Right atrium auricular region (tissue), 2 donors: ENCODE measurements at places on chromosomes 16 and 17. TPM values are rescaled to one million over a fixed set of nuclear protein-coding genes. Genes with fewer than 3 reads are reported as not detected.
A peak's percentile ranks its signal among the peaks of the same experiment; 100 is the strongest.

NIP7 gene
- 5.9 TPM for total RNA-seq

NUBP1 gene
- total RNA-seq, result 45.9 TPM

KRT27 gene
- not detected for total RNA-seq

ATP5PD gene
- total RNA-seq, result 675 TPM

ZFPM1 gene
- 2.4 TPM for total RNA-seq

TRPV3 gene
- total RNA-seq, result 0.51 TPM

FBXL16 gene
- 1.7 TPM for total RNA-seq

CLCN7 gene
- total RNA-seq, result 19.4 TPM

- H3K27me3 ChIP-seq, result no peaks in the 10 kb centered on the region
- peak overlapping the region; percentile 30 for H3K4me3 ChIP-seq
- H3K27ac ChIP-seq, result peak overlapping the region; percentile 76
- peaks cover 4% of the 10 kb centered on the region for H3K36me3 ChIP-seq
- DNase-seq, result peak; percentile 74
Observed at GRCh38 chr16:56356276-56357240, 68.8 kb downstream of the AMFR start.

DNA sequence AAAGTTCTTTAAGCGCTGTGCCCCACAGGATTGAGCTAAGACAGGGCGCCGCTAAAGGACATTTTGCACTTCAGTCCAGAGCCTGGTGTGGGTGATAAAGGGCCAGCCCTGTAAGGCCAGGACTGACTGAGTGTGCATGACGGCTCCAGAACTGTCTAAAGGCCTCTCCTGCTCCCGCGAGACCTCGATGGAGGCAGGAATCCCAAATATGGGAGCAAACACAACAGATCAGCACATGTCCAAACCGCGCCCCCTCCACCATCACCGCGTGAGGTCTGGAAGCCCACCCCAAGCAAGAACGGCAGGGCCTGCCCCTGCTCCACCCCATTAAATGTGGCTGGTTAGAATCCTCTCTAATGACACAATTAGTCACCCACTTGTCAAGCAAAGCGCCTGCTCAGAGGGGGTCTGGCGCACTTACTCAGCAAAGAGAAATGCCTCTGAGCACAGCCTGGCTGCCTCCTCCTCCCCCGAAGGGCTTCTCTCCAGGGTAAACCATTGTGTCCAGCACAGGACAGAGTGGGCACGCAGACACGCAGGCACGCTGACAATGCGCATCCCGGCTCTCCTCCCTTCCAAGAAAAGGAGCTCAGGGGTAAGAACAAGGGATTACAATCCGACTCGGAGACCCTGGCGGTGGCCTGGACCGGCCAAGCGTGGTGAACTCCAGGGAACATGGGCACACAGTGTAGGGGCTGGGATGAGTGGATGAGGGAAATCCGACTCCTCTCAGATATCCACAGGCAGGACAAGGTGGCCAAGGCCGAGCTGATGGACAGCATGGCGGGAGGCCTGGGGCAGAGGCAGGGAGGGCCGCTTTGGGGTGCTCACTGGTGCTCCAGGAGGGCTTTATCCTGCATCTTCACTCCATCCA is 1.5 kb downstream of the MXRA7 start:
- H3K4me1 ChIP-seq, result peaks cover 70% of the 10 kb centered on the region
- H3K4me3 ChIP-seq, result peak overlapping the region; percentile 62
- peaks cover 16% of the 10 kb centered on the region for H3K36me3 ChIP-seq
- peak overlapping the region; percentile 98 for H3K27ac ChIP-seq
- H3K27me3 ChIP-seq, result no peaks in the 10 kb centered on the region

DNA sequence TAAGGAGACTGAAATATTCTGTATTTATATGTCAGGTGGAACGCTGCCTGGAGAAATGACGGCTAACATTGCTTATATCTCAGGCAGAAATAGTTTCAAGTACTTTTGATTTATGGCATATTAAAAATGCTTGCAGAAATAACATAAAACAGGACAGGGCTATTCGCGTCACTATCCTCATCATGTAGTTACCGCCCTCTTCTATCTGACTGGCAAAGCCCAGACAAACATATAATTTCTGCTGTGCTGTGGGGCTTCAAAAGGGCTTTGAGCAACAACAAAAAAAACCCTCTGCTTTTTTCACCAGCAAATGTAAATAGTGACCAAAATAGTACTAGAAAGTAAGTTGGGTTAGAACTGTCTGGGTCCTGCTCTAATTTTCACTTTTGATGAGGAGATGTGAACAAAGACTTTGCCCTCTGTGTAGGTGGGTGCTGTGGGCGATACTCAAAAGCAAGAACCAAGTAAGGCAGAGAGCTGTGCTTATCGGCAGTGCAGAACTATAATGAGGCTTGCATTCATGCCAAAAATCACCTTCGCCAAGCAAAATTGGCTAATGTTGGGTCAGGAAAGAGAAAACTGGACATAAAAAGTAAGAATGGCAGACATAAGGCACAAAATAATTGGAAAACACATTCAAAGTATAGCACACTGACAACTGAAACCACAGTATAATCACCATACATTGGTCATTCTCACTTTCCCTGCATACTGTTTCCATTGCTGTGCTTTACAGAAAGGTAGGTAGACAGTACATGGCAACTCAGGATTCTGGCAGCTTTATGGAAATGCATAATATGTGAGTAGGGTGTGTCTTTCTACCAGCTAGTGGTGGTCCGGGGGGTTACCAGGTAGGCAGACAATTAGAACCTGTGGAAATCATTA is 151.2 kb upstream of the AXIN2 start:
- no peak for DNase-seq
- no peak overlapping the region for H3K27ac ChIP-seq
- H3K4me3 ChIP-seq, result no peak overlapping the region
- no peaks in the 10 kb centered on the region for H3K36me3 ChIP-seq
- H3K4me1 ChIP-seq, result no peaks in the 10 kb centered on the region

DNA sequence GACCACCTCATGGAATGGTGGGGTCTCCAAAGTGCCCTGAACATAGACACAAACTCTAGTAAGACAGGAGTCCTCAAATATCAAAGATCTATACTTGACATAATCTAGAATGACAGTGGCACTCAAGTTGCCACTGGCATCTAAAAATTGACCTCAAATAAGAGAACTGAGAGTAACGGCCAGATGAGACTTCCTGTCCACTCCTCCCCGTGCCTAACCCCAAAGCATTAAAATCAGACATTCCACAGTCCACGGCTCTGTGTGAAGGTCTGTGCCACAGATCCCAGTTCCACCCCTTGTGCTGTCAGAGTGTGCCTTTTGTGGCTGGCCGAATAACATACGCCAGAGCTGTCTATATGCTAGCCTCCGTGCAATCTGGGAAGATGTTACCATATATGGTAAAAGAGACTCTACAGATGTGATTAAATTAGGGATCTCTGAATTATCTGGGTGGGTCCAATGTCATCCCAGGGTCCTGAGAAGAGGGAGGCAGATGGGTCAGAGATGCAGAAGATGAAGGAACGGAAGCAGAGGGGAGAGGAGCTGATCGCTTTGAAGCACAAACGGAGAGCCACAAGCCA is 21.0 kb upstream of the EVPL start:
- no peak for DNase-seq
- no peaks in the 10 kb centered on the region for H3K4me1 ChIP-seq
- H3K27ac ChIP-seq, result no peak overlapping the region
- peaks cover 80% of the 10 kb centered on the region for H3K36me3 ChIP-seq
- H3K27me3 ChIP-seq, result no peaks in the 10 kb centered on the region

GRCh38 chr17:49687878-49688491 is 10.1 kb upstream of the SPOP start:
- H3K4me3 ChIP-seq, result no peak overlapping the region
- H3K36me3 ChIP-seq, result no peaks in the 10 kb centered on the region
- DNase-seq, result no peak
- no peaks in the 10 kb centered on the region for H3K27me3 ChIP-seq

DNA sequence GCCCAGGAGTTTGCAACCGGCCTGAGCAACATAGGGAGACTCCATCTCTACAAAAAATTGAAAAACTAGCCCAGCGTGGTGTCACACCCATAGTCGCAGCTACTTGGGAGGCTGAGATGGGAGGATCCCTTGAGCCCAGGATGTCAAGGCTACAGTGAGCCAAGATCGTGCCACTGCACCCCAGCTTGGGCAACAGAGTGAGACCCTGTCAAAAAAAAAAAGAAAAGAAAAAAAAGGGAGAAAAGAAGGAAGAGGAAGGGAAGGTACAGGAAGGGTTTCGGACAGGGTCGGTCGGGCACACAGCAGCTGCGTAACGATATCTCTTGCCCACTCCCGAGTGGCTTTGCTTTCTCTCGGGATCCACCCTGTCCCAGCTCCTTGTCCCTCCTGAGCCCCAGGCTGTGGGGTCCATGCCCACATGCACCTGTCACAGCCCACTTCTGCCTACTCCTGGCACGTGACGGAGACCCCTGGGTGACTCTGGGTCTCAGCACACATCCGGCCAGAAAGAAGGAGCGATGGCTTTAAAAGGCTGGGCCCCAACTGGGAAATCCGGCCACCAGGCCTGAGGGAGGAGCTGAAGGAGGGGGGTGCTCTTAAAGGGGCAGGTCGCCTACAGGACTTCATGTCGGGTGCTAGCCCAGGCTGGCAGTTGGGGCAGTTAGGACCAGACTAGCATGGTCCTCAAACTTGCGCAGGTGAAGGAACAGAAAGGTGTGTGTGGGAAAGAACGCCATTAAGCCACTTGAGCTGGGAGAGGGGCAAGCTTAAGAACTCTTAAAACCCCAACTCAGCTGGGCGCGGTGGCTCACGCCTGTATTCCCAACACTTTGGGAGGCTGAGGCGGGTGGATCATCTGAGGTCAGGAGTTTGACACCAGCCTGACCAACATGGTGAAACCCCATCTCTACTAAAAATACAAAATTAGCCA is at the start of gene GHDC:
GHDC (minus strand) TSS at position 526 of the 931 bp plus-strand sequence. CDS start 913 bp downstream, outside the sequence.
- no peaks in the 10 kb centered on the region for H3K36me3 ChIP-seq
- H3K27ac ChIP-seq, result peak within 1 kb of the TSS; percentile 84
- H3K27me3 ChIP-seq, result no peaks in the 10 kb centered on the region

GRCh38 chr17:82018152-82018988 is 4.3 kb downstream of the CENPX start:
- no peaks in the 10 kb centered on the region for H3K4me1 ChIP-seq
- no peaks in the 10 kb centered on the region for H3K27me3 ChIP-seq
- H3K4me3 ChIP-seq, result no peak overlapping the region
- no peak overlapping the region for H3K27ac ChIP-seq
- H3K36me3 ChIP-seq, result peaks cover 11% of the 10 kb centered on the region

DNA sequence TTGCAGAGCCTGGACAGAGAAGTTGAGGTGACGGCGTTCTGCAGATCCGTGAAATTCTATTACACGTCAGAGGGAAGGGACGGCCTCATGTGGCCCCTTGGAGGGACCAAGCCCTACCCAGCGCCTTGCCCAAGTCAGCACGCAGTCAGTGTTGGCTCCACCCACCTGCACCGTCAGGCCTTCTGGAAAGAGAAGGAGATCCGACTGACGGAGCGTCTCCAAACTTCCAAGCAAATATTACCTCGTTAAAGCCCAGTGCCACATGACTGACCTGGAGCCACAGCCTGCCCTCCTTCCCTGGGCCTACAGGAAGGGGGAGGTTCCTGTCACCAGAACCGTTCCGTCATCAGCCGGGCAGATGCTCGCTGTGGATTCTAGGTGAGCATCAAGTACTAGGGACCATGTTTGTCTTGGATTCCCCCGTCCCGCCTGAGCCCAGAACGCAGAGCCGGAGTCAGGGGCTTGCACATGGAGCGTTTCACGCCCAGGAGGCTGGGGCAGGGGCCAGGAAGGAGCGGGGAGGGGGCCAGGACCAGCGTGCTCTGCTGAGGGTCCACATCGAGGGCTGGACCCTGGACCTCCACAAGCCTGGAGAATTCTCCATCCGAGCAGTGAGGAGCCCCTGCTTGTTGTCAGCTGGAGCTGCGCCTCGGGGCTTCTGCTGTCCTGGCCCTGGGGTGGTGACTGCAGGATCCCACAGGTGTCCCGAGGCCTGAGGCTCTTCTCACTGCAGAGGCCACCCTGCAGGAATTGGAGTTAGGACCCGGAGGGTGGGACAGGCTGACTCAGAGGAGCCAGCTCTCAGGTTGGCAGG is 22.6 kb upstream of the METRNL start:
- DNase-seq, result peak; percentile 58
- H3K27ac ChIP-seq, result peak overlapping the region; percentile 16
- no peaks in the 10 kb centered on the region for H3K36me3 ChIP-seq
- H3K4me1 ChIP-seq, result peaks cover 31% of the 10 kb centered on the region

DNA sequence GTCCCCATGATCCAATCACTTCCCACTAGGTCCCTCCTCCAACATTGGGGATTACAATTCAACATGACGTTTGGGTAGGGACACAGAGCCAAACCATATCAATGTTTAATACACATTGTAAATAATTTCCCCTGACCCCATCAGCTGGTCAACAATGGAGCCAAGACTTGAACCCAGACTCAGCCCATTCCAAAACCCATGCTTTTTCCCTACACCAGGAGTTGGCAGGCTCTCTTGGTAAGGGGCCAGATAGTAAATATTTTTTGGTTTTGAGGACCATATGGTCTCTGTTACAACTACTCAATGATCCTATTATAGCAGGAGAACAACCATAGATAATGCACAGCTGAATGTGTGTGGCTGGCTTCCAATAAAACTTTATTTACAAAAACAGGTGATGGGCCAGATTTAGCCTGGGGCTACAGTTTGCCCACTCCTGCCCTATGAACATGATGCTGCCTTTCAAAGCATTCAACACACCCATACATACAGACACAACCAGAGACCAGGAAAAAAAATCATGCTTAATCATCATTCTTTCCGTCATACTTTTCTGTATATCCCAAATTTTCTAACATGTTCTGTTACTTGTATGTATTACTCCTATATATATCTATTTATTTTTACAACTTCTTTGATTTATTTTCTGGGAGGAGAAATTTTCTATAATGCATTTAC is 22.1 kb upstream of the MSI2 start:
- H3K4me3 ChIP-seq, result no peak overlapping the region
- no peaks in the 10 kb centered on the region for H3K36me3 ChIP-seq
- no peak overlapping the region for H3K27ac ChIP-seq
- no peaks in the 10 kb centered on the region for H3K27me3 ChIP-seq
- DNase-seq, result no peak
- H3K4me1 ChIP-seq, result no peaks in the 10 kb centered on the region

GRCh38 chr17:69470702-69471101 is 56.2 kb downstream of the MAP2K6 start:
- H3K27me3 ChIP-seq, result no peaks in the 10 kb centered on the region
- no peak overlapping the region for H3K27ac ChIP-seq
- H3K4me1 ChIP-seq, result no peaks in the 10 kb centered on the region
- DNase-seq, result no peak
- H3K4me3 ChIP-seq, result no peak overlapping the region

- no peaks in the 10 kb centered on the region for H3K27me3 ChIP-seq
- no peaks in the 10 kb centered on the region for H3K4me1 ChIP-seq
- no peak overlapping the region for H3K4me3 ChIP-seq
- no peak overlapping the region for H3K27ac ChIP-seq
- no peak for DNase-seq
- no peaks in the 10 kb centered on the region for H3K36me3 ChIP-seq
Observed at GRCh38 chr16:27892879-27893278, 170.6 kb downstream of the GSG1L start.

GRCh38 chr17:30352240-30352814 is 18.5 kb upstream of the TMIGD1 start:
- no peak for DNase-seq
- no peaks in the 10 kb centered on the region for H3K27me3 ChIP-seq
- H3K4me1 ChIP-seq, result no peaks in the 10 kb centered on the region
- H3K4me3 ChIP-seq, result no peak overlapping the region
- no peak overlapping the region for H3K27ac ChIP-seq
- no peaks in the 10 kb centered on the region for H3K36me3 ChIP-seq

- H3K27me3 ChIP-seq, result no peaks in the 10 kb centered on the region
- H3K36me3 ChIP-seq, result peaks cover 43% of the 10 kb centered on the region
- peak overlapping the region; percentile 86 for H3K27ac ChIP-seq
- peaks cover 36% of the 10 kb centered on the region for H3K4me1 ChIP-seq
Observed at GRCh38 chr17:1089915-1090314, 89.9 kb downstream of the ABR start.
